ENCODE measurements at places on chromosomes 6 and 20. TPM values are rescaled to one million over a fixed set of nuclear protein-coding genes. Genes with fewer than 3 reads are reported as not detected.

Gene TFAP2C
- total RNA-seq = not detected

Gene VWA7
- total RNA-seq = 2.9 TPM

Gene MCM3
- 214 TPM for total RNA-seq

Gene SIGLEC1
- not detected for total RNA-seq

Gene PRIM2
- total RNA-seq = 38.0 TPM

Gene ZFP57
- total RNA-seq = 2.7 TPM

Gene NKAIN4
- total RNA-seq = not detected

Gene METTL24
- not detected for total RNA-seq

Gene ULBP2
- 0.65 TPM for total RNA-seq

Gene CNBD2
- 6.1 TPM for total RNA-seq

Gene GNMT
- total RNA-seq = 0.60 TPM

Gene FOXA2
- total RNA-seq = not detected

Gene TEAD3
- total RNA-seq = 1.5 TPM

Gene CYB5R4
- total RNA-seq = 24.5 TPM

Gene HMGCLL1
- total RNA-seq = not detected

Gene SLC17A1
- total RNA-seq = not detected

Gene POU5F1
- total RNA-seq = not detected

Gene GATA5
- total RNA-seq = not detected

Gene FAM210B
- total RNA-seq = 6.9 TPM

Gene KIF6
- 0.08 TPM for total RNA-seq

Gene RTN4IP1
- total RNA-seq = 6.8 TPM

Gene SIRPB2
- total RNA-seq = not detected

Gene ZGPAT
- total RNA-seq = 34.5 TPM

Gene NOTCH4
- total RNA-seq = 0.73 TPM

Gene NRN1
- total RNA-seq = 3.0 TPM

Gene ZBP1
- 0.15 TPM for total RNA-seq

Gene MATN4
- 2.1 TPM for total RNA-seq

Gene AKIRIN2
- total RNA-seq = 42.0 TPM

Gene LHFPL5
- total RNA-seq = not detected

Gene KHDRBS2
- total RNA-seq = not detected

Gene SEL1L2
- total RNA-seq = not detected

Gene HLA-DOB
- total RNA-seq = 4.2 TPM

Gene C6orf163
- 1.6 TPM for total RNA-seq

Gene GPSM3
- total RNA-seq = 82.5 TPM

Gene IL17A
- total RNA-seq = not detected

Gene SCP2D1
- total RNA-seq = not detected

Gene SYNDIG1
- total RNA-seq = not detected

Gene SLC12A5
- total RNA-seq = 0.42 TPM

Gene ADTRP
- 10.6 TPM for total RNA-seq

Gene CLVS2
- not detected for total RNA-seq

Gene UST
- 0.49 TPM for total RNA-seq

Gene STAU1
- 70.7 TPM for total RNA-seq

Gene GHRH
- not detected for total RNA-seq

Data from activated T-helper 1 cell treated with anti-CD3 and anti-CD28 coated beads, Interleukin-12 subunit alpha, Interleukin-12 subunit beta, Interleukin-2, Interleukin-4 antibody, amounts not matched to agents 30 ng/mL and 10 ng/mL and 1 ng/mL, durations not matched to agents 14 hours and 24 hours and 36 hours (primary cell).